ENCODE measurements at places on chromosomes 2 and 18. TPM values are rescaled to one million over a fixed set of nuclear protein-coding genes. Genes with fewer than 3 reads are reported as not detected.

DNA sequence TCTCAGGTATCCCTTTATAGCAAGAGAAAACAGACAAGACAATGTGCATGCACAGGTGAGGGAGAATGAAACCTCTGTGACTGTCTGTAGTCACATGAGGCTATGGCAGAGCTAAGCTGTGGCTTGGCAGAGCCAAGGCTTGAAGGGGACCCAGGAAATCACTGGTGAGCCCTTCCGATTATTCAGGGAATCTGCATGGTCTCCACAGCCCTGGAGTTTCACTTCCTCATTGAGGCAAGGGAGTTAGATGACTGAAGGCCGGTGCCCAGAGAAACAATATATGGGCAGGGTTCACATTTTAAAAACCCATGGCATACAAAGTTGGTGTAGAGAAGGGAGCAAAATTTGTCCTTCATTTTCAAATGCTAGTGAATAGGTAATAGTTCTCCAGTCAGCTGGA is 144.4 kb upstream of the REV1 start:
- no peaks in the 10 kb centered on the region for H3K36me3 ChIP-seq
- no peak overlapping the region for H3K27ac ChIP-seq
- H3K4me1 ChIP-seq = no peaks in the 10 kb centered on the region
- H3K4me3 ChIP-seq = no peak overlapping the region
- peaks cover 92% of the 10 kb centered on the region for H3K27me3 ChIP-seq

The KCNG3 gene
- total RNA-seq = 2.1 TPM

DNA sequence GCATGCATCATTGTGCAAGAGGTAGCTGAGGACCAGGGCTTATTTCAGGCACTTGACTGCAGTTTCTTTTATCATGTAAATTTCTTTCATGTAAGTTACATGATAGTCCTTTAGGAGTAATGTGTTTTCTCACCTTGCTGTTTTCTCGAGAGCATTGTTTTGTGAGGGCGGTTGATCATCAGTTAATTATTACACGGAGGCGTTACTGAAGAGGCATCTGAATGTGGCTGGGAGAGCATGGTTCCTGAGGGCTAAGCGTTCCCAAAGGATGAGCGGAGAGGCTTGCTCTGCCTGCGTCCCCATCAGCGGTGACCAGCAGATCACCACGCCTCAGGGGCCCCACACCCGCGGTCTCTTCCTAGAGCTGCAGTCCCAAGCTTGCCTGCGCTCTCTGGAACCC is 156.1 kb upstream of the NFATC1 start:
- peaks cover 2% of the 10 kb centered on the region for H3K4me1 ChIP-seq
- no peak overlapping the region for H3K4me3 ChIP-seq
- no peaks in the 10 kb centered on the region for H3K36me3 ChIP-seq
- no peak for DNase-seq

The SULT1C4 gene
- total RNA-seq = not detected

DNA sequence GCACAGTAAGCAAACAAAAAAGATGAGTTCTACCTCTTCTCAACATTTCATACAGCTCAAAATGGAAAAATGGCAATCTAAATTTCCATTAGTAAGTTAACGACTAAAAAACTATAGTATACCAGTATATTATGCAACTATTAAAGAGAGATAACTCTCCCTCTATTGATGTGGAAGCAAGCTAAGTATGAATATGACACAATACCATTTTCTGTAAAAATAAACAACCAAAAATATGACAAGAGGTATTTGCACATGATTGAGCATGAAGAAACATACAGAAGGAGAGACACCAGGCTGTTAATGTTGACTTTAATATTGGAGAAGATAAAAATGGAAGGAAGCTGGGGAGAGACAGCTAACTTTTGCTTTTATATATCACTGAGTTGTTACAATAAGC is 103.5 kb upstream of the ARL5A start:
- no peak overlapping the region for H3K4me3 ChIP-seq
- H3K27ac ChIP-seq = no peak overlapping the region
- H3K4me1 ChIP-seq = peaks cover 7% of the 10 kb centered on the region
- 0 out of 2 replicates have a peak, but pooled peaks cover 9% of the 10 kb centered on the region for H3K27me3 ChIP-seq

The DAPL1 gene
- not detected for total RNA-seq

GRCh38 chr2:100870652-100871531 is 51.0 kb downstream of the NPAS2 start:
- H3K36me3 ChIP-seq = peaks cover 38% of the 10 kb centered on the region
- DNase-seq = no peak
- no peak overlapping the region for H3K27ac ChIP-seq
- H3K4me3 ChIP-seq = no peak overlapping the region

DNA sequence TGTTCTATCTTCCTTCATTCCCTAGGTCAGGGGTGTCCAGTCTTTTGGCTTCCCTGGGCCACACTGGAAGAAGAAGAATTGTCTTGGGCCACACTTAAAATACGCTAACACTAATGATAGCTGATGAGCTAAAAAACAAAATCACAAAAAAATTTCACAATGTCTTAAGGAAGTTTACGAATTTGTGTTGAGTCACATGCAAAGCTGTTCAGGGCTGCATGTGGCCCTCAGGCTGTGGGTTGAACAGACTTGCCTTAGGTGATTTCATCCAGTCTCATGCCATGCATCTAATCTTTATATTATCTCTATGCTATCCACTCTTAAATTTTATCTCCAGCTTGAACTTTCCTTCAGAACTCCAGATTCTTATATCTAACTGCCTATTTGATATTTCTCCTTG is 80.1 kb downstream of the CCDC85A start:
- no peaks in the 10 kb centered on the region for H3K4me1 ChIP-seq
- H3K36me3 ChIP-seq = no peaks in the 10 kb centered on the region
- H3K27ac ChIP-seq = no peak overlapping the region

The GREB1L gene
- 6.0 TPM for total RNA-seq

GRCh38 chr2:160747501-160748170 is 254.0 kb upstream of the RBMS1 start:
- H3K36me3 ChIP-seq = no peaks in the 10 kb centered on the region
- 0 out of 2 replicates have a peak overlapping the region, but pooled peaks have one; percentile 9 for H3K4me3 ChIP-seq
- H3K27me3 ChIP-seq = no peaks in the 10 kb centered on the region
- peak; percentile 75 for DNase-seq
- peak overlapping the region; percentile 59 for H3K27ac ChIP-seq

GRCh38 chr18:63700501-63700900 is 2.3 kb upstream of the SERPINB11 start:
- H3K4me3 ChIP-seq = no peak overlapping the region
- no peak for DNase-seq
- no peaks in the 10 kb centered on the region for H3K27me3 ChIP-seq
- peaks cover 5% of the 10 kb centered on the region for H3K4me1 ChIP-seq
- no peaks in the 10 kb centered on the region for H3K36me3 ChIP-seq

- no peaks in the 10 kb centered on the region for H3K27me3 ChIP-seq
- H3K4me1 ChIP-seq = peaks cover 18% of the 10 kb centered on the region
- no peak overlapping the region for H3K27ac ChIP-seq
- DNase-seq = no peak
- H3K4me3 ChIP-seq = no peak overlapping the region
These were observed 143.5 kb downstream of the ZEB2 start for GRCh38 chr2:144376460-144376859.

DNA sequence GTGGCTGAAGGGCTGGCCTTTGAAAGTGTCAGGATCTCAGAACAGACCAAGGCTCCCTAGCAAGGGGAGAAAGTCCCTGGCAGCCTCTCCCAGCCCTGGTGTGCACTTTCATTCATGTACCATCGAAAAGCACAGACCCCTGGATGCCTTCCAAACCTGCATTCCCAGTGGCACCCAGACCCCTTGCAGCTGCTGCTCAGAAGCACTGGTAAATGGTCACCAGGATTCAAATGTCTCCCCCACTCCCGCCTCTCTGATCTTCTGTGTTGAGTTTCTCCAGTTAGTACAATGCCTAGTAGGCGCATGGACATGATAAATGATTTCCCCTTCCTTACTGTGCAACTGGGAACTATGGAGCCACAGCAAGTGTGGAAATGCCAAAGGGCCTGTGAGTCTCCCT is 180.0 kb downstream of the GLI2 start:
- H3K4me1 ChIP-seq = peaks cover 21% of the 10 kb centered on the region
- no peaks in the 10 kb centered on the region for H3K36me3 ChIP-seq
- no peak for DNase-seq
- H3K4me3 ChIP-seq = no peak overlapping the region
- no peak overlapping the region for H3K27ac ChIP-seq

The SERPINB11 gene
- total RNA-seq = not detected

GRCh38 chr2:69962986-69963730 is 1.7 kb upstream of the ASPRV1 start:
- H3K27ac ChIP-seq = no peak overlapping the region
- no peaks in the 10 kb centered on the region for H3K36me3 ChIP-seq
- no peak for DNase-seq
- peaks cover 16% of the 10 kb centered on the region for H3K4me1 ChIP-seq
- no peak overlapping the region for H3K4me3 ChIP-seq
- H3K27me3 ChIP-seq = no peaks in the 10 kb centered on the region

DNA sequence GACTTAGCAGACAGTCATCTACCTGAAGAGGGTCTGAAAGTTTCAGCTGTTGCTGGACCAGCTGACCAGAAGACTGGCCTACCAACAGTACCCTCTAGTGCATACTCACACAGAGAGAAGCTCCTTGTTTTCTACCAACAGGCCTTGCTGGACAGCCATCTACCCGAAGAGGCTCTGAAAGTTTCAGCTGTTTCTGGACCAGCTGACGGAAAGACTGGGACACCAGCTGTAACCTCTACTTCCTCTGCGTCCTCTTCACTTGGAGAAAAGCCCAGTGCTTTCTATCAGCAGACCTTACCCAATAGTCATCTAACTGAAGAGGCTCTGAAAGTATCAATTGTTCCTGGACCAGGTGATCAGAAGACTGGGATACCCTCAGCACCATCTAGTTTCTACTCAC is 63.2 kb downstream of the ALMS1 start:
- DNase-seq = no peak
- H3K36me3 ChIP-seq = no peaks in the 10 kb centered on the region
- H3K27ac ChIP-seq = no peak overlapping the region
- no peaks in the 10 kb centered on the region for H3K4me1 ChIP-seq

All from PC-9 (cell line).